A549 treated with AZD2906 at 1 μM for 4 hours (cell line): ENCODE measurements at places on chromosomes 2 and 18. TPM values are rescaled to one million over a fixed set of nuclear protein-coding genes. Genes with fewer than 3 reads are reported as not detected.

CXCR1 gene
- not detected in 5 replicates for total RNA-seq

CYP26B1 gene
- total RNA-seq: 13.4 to 16.1 TPM (median 15.2 TPM) in 5 replicates

GPAT2 gene
- 0.02 TPM in 1 of 5 replicates, not detected in the others for total RNA-seq

FAM228A gene
- not detected in 5 replicates for total RNA-seq

DAW1 gene
- total RNA-seq: 2.1 to 3.4 TPM (median 2.2 TPM) in 5 replicates

SNORC gene
- total RNA-seq: 4.1 to 11.5 TPM (median 10.4 TPM) in 5 replicates

ANKRD30BL gene
- not detected in 5 replicates for total RNA-seq

EGR4 gene
- 0.19 to 0.32 TPM (median 0.25 TPM) in 5 replicates for total RNA-seq

DNAH6 gene
- total RNA-seq: 0.02 to 0.08 TPM (median 0.02 TPM) in 5 replicates

ITM2C gene
- 68.6 to 82.8 TPM (median 79.4 TPM) in 5 replicates for total RNA-seq
